Common myeloid progenitor, CD34-positive (primary cell): ENCODE measurements at places on chromosomes 4 and X.

DNA sequence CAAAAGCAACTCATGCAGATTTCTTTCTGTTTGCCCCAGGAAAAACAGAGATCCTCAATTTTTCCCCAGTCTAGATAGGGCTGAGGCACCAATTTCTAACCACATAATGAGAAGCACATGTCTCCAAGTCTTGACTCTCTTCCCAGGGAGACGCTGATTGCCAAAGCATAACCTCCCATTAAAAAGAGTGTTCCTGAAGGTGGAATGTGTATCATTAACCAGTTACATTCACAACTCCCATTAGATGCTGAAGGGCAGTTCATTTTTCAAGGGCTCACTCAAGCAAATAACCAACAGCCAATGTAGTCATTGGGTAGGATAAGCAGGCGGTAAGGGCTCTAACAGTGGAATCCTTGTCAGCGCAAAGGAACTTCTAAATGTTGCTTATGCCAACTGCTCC lies 27.5 kb downstream of the TMEM47 start:
- H3K4me1 ChIP-seq: no peaks in the 10 kb centered on the region
- H3K27ac ChIP-seq: no peak overlapping the region
- H3K4me3 ChIP-seq: no peak overlapping the region

- H3K36me3 ChIP-seq: no peaks in the 10 kb centered on the region
- H3K4me1 ChIP-seq: no peaks in the 10 kb centered on the region
- no peak for DNase-seq
- peak overlapping the region; percentile 75 for H3K4me3 ChIP-seq
- no peak overlapping the region for H3K27ac ChIP-seq
Observed at GRCh38 chrX:154458954-154459778, 1.1 kb downstream of the PLXNA3 start.

DNA sequence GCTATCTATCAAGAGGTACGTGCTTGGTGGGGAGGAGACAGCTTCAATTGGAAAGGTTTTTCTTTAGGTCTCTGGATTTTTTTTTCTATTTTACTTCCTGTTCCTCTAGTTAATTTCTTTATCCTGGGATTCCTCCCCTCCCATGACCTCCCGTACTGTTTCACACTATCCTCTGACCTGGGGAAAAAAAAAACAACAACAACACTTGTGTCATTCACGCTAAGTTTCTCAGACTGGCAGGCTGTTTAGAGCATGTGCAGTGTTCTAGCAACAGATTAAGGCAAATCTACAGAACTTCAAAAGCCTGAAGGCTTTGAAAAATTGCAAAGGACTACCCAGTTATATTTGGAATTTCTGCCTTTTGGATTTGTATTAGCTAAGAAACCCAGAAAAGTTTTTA lies 358.4 kb downstream of the ARHGAP24 start:
- H3K4me1 ChIP-seq: no peaks in the 10 kb centered on the region
- no peak overlapping the region for H3K4me3 ChIP-seq
- H3K36me3 ChIP-seq: no peaks in the 10 kb centered on the region
- no peak for DNase-seq
- no peaks in the 10 kb centered on the region for H3K27me3 ChIP-seq

GRCh38 chr4:173051716-173052115 lies 116.9 kb upstream of the GALNT7 start:
- no peaks in the 10 kb centered on the region for H3K27me3 ChIP-seq
- no peaks in the 10 kb centered on the region for H3K36me3 ChIP-seq
- no peak overlapping the region for H3K27ac ChIP-seq

GRCh38 chr4:122895336-122895995 lies 26.9 kb downstream of the NUDT6 start:
- no peak overlapping the region for H3K27ac ChIP-seq
- H3K4me3 ChIP-seq: no peak overlapping the region
- no peak for DNase-seq
